Eye (tissue), 1 donor: ENCODE measurements at places on chromosomes 6 and 20.
A peak's percentile ranks its signal among the peaks of the same experiment; 100 is the strongest.

DNA sequence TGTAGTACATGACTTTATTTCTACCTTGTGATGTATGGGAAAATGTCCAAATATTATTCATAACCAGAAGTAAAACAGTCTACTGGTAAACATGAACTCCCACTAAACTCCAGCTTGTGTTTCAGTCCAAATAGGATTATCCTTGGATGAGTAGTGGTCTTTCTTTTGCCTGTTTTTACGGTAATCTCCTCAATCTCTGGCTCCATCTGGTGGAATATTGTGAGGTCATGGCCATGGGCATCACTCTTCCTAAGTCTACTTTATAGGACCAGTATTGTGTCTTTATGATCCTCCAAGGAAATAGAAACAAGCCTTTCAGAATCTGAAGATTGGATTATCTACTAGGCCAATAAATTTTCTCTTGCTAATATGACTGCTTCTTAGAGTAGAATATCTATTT lies 505.0 kb downstream of the BMP2 start:
- DNase-seq = peak; percentile 81

DNA sequence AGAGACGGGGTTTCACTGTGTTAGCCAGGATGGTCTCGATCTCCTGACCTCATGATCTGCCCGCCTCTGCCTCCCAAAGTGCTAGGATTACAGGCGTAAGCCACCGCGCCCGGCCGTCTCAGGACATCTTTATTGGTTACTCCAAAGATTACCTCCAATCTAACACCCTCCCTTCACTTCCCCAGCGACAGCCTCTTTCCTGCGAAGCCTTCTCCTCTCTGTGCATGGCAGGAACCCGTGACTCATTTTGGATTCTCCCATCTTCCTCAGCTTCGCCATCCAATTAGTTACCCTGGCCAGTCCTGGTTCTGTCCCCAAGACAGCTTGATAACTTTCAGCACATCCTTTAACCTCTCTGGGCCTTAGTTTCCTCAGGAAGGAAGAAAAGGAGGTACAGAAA lies 51.3 kb upstream of the TOX2 start:
- no peak for DNase-seq

- DNase-seq = no peak
Measured at GRCh38 chr6:136501514-136501913, 48.7 kb downstream of the MAP7 start.

DNA sequence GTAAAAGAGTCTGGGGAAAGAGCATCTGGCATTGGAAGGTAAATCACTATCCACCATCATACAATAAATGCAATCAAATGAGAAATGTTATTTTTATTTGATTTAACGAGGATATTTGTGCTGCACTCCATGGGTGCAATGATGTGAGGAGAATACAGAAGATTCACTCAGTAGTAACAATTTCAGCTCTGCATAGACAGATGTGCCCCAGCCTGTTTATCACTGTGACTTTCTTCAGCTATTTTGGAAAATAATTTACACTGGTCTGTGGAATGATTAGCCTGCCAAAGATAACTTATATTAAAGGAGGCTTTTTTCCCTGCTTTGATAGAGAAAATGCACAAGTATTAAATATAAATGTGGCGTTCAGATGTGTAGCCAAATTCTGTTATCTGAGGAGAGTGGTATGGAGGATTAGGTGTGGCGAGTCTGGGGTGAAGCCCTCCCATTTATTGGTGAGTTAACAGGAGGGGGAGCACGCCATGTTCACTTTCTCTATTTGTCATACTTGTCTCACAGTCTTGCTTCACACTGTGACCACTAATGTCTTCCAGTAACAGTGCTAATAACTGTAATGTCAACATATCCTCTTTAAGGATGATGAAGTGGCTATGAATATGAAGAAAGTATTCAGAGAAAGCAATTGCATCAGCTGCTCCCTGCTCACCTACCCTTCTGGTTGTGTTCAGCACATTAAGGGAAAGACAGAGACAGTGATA lies 645.6 kb downstream of the MMUT start:
- no peak for DNase-seq

- no peak for DNase-seq
Measured at GRCh38 chr6:446418-447366, 55.1 kb downstream of the IRF4 start.

GRCh38 chr20:56343861-56344381 lies 14.9 kb upstream of the FAM210B start:
- DNase-seq = peak; percentile 81

DNA sequence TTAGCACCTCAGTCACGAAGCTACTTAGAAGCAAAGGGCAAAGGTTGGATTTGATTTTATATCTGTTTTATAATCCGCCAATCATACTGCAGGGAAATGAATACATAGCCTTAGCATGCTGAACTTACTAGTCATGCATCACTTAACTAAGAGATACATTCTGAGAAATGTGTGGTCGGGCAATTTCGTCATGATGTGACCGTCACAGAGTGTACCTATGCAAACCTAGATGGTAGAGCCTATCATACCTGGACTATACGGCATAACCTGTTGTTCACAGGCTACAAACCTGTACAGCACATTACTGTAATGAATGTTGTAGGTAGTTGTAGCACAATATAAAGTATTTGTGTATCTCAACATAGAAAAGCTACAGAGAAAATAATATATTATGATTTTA lies 345.2 kb upstream of the RGS17 start:
- DNase-seq = peak; percentile 1

DNA sequence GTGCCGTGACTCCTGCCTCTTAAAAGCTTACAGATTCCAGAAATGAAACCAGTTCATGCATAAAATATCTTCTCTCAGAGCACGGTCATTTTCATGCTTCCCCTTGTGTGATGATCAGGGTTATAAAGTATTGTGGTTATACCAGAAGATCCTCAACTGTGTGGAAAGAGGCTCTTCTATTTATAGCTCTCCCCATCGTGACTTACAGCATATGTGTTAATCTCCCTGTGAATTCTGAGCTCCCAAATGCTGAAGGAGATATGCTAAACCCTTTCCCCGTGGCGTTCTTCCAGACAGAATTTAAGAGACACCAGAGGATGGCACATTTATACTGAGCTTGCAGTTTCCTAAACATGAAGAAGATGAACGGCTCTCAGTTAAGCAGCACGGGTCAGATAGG lies 158.8 kb downstream of the CDH26 start:
- peak; percentile 33 for DNase-seq

DNA sequence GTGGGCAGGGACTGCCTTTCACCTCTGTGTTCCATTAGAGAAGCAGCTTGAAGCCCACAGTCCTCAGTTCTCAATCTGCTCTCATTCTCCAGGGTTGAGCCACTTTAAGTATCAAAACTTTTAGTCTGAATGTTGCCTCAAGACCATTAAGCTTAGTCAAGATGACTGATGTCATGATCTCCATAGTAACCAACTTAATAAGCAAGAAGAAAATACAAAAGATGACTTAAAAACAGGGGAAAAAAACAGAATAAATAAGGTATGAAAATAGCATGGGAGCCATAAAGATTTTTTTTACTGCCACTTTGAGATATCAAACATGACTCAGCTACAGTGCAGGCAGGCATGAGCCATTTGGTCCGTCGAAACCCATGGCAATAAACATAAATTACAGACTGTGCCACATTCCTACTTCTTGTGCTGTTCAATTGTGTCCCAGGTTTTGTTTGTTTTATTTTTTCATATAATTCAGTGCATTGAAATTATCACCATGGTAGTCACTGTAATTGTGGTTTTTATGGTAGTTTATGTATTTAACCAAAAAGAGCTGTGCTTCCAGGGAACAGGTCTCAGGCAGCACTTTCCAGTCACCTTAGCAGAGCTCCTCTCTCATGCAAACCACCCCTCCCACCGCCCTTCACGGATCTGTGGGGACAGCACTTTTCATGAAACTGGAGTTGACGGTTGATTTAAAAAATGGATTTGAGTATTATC lies 156.5 kb upstream of the INSM1 start:
- no peak for DNase-seq

DNA sequence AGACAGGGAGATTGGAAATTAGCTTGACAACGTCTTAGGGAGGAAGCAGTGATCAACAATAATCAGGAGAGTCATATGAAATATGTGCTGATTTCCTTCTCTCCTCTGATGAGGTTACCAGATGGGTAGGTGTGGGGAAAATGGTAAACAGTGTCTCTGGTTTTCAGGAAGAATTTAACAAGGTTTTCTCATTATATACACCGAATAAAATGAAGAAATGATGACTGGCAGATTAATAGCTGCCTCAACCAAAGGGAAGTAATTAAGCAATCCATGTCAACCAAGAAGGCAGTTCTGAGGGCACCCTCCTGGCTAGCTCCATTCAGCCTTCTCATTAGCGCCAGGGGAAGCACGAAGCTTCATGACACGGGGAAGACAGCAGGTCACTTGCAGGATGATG lies 12.7 kb upstream of the RAMACL start:
- DNase-seq = peak; percentile 67

GRCh38 chr20:30811885-30812671 lies 445.4 kb upstream of the DEFB115 start:
- peak; percentile 52 for DNase-seq

DNA sequence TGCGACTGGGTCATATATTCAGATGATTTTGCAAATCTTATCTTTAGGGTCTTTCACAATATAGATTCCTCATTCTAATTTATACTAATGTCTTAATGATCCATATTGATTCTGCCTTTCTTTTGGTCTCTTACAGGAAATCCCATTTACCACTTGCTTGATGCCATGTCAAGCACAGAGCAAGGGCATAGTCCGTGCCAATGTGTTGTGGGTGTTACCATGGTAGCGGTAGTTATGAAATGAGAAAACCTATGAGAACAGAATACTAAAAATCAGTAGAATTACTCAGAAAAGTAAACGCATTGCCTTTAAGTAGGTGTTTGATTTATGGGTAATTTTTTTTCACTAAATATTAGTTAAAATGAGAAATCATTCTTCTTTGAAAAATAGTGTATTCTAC lies 153.9 kb upstream of the RAB32 start:
- DNase-seq = no peak

DNA sequence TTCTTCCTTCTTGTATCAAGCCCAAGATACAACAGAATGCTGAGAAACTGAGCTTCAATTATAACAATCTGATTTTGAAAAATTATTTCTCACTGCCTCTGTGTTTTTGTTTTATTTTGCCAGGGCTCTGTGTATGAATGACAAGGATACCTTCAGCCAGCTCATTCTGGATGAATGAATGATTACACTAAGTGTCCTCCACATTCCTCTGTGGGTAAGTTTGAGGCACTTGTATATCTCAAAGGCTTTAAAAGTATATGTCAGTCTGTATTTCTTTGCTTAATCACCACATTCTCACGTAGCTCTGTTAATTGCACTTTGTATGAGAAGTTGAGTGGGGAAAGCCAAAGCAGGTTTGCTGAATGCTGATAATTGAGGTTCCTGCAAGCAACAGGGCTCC lies 95.1 kb downstream of the TIAM2 start:
- peak; percentile 33 for DNase-seq

DNA sequence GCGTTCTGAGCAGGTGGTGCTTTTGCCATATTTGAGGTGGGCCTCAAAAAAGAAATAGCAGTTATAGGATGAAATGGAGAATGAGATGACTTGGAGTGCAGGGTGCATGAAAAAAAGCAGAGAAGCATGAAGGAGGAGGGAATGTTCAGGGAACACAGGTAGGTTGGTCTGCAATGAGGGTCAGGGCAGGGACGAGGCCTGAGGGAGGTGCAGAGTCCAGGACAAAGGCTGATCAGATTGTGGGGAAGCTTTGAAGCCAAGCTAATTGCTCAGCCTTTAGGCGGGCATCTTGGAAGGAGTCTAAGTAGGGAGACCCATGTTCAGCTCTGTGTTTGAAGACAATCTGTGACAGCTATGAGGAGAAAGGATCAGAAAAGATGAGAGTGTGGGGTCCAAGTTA lies 12.0 kb downstream of the TRAM2 start:
- no peak for DNase-seq

- no peak for DNase-seq
Measured at GRCh38 chr6:138622967-138623366, 123.7 kb upstream of the NHSL1 start.

DNA sequence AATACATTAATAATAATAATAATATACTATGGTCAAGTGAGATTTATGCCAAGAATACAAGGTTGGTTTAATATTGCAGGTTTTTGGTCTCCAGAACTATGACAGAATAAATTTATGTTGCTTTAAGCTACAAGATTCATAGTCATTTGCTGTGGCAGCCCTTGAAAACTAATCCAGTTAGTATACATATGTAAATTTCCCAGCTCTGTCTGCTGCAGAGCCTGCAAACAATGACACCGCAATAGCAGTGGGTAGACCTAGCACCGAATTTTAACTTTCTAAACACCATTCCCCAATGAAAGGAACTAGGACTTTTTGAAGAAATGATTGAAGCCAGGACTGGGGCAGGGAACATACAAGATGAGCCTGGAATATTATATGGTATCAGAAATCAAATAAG lies 647.7 kb upstream of the NRSN1 start:
- DNase-seq = no peak

DNA sequence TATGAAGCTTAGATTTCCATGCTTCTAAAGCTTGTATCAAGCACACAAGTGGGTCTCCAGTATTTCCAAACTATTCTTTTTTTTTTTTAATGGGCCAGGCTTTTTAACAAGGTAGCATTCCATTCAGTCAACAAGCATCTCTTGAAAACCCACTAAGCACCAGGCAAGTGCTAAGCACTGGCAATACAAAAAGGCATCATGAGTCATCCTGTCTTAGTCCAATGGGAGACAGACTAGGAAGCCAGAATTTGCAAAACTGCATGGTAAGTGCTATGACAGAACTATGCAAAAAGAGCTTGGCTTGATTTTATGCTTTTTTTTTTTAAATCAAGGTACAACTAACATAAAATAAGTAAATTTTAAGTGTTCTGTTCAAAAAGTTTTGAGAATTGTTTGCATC lies 109.3 kb upstream of the DST start:
- no peak for DNase-seq

DNA sequence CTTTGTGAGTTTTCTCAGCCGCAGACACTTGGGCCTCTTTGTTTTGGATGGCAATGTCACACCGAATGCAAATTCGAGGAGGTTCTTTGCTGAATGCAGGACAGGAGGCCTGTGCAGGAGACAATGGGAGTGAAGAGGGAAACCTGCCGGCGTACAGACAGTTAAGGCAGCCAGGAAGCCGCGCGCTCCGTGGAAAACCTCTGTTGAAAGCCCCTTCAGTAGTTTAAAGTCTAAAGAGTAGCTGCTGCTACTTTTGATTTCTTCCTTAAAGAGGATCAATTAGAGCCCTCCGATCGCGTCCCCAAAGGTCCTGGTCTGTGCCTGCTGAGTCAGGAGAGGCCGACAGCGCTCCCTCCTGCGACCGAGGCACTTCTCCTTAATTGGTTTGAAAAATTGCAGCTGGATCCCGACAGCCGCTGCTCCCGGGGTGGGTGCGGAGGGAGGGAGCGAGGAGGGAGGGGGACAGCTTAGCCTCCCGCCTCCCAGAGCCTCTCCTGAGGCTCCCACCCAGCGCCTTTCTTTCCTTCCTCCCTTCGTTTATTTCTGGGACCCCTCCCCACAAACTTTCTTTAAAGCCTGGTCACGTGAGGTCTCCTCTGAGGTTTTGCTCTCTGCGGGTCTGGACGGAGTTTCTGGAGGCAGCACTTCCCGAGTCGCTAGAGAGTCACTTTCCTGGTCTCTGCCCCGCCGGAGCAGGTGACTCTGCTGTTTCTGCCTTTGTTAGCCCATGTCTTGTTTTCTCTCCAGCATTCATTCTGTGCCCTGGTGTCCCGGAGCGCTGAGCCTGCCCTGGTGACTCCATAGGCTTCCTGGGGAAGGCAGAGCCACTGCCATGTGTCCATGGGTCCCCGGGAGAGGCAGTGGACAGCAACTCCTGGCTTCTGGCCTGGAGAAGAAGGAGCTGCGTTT lies 22.3 kb upstream of the RPP40 start:
- peak; percentile 92 for DNase-seq

- DNase-seq = no peak
Measured at GRCh38 chr20:59175002-59175401, 11.4 kb downstream of the ZNF831 start.
